Progenitor cell of endocrine pancreas (in vitro differentiated cells): ENCODE measurements at places on chromosomes 16 and 17. TPM values are rescaled to one million over a fixed set of nuclear protein-coding genes. Genes with fewer than 3 reads are reported as not detected.

DNA sequence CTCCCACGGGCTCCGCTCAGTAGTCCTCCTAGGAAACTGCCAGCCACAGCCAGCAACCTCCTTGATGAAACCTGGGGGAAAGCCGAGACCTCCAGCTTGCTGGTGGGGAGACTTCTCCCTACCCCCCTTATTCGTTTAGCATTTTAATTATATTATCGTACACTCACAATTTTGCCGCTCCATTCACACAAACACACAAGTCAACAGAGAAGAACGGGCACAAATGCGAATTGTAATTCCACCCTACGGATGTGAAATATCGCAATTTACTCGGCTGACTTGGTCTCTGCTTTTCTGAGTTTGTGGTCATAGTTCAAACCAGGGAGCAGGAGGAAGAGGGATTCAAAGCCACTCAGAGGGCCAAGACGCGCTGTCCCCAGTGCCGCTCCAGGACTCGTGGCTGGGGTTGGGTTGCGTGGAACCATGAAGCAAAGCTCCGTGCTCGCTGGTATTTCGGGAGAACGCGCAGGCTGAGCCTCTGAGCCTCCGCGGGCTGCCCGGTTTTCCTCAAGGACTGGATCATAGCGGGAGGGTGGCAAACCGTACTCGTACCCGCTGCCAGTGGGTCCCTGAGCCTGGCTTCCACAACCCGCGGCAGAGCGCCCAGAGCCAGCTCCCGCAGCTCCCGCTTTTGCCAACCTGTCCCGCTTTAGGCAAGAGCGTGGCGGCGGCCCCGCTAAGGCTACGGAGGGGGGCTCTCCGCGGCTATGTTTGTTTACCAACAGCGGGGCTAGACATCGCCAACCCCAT, 2.0 kb downstream of the LHX1 start:
- no peak for DNase-seq

DNA sequence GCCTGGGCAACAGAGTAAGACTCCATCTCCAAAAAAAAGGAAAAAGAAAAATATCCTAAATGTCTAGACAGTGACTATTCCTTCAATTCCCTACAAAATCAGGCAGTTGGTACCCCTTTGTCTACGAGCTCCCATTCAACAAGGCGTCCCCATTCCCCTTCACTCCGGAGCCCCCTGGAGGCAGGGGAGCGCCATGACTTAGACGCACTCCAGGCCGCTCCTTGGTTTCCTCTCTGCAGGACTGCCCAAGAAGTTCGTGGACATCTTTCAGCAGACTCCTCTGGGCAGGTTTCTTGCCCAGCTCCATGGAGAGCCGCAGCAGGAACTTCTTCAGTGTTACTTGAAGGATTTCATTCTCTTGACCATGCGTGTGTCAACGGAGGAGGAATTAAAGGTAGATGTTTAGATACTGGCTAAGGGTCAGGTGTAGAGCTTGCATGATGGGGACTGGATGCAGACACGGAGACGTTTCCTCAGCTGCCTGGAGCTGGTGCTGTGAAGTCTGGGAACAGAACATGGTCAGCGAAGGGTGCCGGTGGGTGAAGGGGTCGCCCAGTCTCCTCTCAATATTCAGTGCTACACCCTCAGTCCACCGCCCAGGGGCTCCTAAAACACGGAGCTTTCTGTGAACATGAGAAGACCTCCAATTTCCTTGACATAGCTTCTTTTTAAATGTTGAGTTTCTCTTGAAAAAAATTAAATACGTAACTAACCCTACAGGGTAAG, 53.3 kb upstream of the ENDOV start:
- DNase-seq, result no peak

GRCh38 chr16:13793841-13794409, 126.0 kb upstream of the ERCC4 start:
- DNase-seq, result no peak

- DNase-seq, result peak; percentile 43
These were observed 1.8 kb downstream of the LCAT start for GRCh38 chr16:67942200-67942509.

GRCh38 chr17:4716081-4716480, 5.6 kb downstream of the ARRB2 start:
- DNase-seq, result no peak

GRCh38 chr16:69848637-69849545, 86.8 kb downstream of the WWP2 start:
- no peak for DNase-seq

DNA sequence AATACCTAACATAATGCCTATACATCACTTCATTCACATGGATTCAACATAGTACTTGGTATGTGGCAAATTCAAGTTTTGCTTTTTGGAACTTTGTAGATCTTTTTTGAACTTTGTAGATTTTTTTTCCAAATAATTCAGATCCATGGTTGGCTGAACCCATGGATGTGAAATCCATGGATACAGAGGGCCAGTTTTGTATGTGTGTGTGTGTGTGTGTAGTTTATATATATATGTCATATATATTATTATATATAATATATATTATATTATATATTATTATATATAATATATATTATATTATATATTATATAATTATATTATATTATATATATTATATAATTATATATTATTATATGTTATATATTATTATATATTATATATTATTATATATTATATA, 28.4 kb downstream of the CLUAP1 start:
- DNase-seq, result no peak

DNA sequence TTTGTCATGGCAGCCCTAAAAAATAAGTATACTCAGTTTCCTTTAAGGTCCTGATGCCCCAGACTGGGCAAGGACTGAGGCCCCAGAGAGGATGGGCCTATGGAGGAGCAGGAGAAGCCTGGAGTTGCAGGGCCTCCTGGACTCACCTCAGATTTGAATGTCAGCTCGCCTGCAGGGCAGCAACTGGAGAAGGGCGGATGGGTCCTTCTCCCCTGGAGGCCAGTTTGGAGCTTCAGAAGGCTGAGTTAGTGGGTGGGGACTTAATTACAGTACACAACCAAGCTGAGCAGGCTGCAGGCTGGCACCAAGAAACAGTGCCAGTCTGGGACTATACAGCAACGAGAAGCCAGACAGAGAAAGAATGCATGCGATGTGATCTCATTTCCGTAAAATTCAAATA, 6.2 kb downstream of the PIRT start:
- no peak for DNase-seq

DNA sequence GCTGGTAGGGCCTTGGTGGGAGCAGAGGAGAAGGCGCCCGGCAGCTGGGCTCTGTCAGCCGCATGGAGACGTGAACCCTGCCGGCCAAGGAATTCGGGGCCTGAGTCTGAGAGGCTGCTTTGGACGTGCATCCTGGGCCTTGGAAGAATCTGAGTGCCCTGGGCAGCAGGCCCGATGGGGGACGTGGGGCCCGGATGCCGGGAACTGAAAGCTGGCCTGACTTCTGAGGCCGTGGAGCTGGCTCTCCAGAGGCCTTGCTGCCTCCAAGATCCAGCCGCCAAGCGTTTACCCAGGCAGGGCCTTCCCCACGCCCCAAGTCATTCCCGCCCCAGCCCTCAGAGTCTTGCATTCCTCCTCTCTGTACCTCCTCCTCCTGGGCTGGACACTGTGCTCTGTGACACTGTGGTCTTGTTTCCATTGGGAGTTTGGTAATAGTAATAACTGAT, 37.2 kb downstream of the NKD1 start:
- DNase-seq, result no peak

GRCh38 chr17:57906910-57907309, 48.3 kb downstream of the CUEDC1 start:
- DNase-seq, result no peak

- DNase-seq, result no peak
These were observed 73.5 kb downstream of the GOSR1 start for GRCh38 chr17:30550512-30551273.

Gene CACNG5
- total RNA-seq, result not detected in 2 replicates

Gene ABI3
- total RNA-seq, result not detected in 2 replicates

Gene TBC1D3K
- not detected in 2 replicates for total RNA-seq

Gene TMIGD1
- total RNA-seq, result not detected in 2 replicates

Gene C16orf54
- 0.17 and 0.38 TPM in 2 replicates for total RNA-seq

Gene SOX15
- 0.93 and 1.0 TPM in 2 replicates for total RNA-seq
